ENCODE measurements at places on chromosomes 6 and 20.
A peak's percentile ranks its signal among the peaks of the same experiment; 100 is the strongest.

GRCh38 chr6:137811121-137811915 is 55.7 kb upstream of the TNFAIP3 start:
- DNase-seq = peak; percentile 78

DNA sequence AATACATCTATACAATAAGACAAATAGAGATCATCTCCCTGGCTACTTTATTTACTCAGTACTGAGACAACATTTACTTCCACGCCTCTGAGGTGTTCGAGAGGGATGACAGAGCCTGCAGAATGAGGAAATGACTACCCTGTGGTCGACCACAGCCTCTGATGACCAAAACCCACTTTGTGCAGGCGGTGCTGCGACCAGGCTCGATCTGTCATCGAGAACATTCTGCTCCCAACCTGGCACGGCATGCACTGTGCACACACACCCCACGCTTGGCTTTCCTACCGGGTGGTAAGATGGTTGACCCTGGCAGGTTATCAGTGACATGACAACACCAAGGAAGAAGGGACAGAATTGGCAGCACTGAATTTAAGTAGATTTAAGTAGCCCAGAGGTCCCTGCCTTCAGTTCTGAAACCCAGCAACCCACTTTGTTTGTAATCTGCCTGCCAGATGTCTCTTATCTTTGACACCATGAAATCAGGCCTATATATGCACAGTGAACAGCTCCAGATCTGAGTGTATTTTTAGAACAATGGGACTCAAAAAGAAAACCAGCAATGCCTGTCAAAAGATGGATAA is 42.6 kb downstream of the TTI1 start:
- DNase-seq = no peak

- DNase-seq = no peak
These were observed 223.2 kb downstream of the PRL start for GRCh38 chr6:22073516-22074198.

DNA sequence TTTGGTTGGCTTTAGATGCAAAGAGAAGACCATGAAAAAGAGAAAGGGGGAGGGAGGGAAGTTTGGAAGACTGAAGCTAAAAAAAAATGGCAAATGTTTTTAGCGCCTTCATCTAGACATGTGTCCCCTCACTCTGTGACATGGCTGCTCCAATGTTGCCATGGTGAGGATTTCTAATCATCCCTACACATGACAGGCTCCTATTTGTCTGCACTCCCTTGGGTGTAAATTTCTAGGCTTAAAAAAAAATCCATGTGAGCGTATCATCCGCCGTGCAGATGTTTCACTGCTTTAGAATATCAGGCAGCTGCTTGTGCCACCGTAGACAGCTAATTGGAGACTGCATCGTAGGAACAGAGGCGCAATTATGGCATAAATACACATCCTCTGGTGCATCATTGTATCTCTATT is 761.1 kb upstream of the MMS22L start:
- DNase-seq = no peak

- no peak for DNase-seq
These were observed 57.4 kb upstream of the CTNNBL1 start for GRCh38 chr20:37636212-37636975.

DNA sequence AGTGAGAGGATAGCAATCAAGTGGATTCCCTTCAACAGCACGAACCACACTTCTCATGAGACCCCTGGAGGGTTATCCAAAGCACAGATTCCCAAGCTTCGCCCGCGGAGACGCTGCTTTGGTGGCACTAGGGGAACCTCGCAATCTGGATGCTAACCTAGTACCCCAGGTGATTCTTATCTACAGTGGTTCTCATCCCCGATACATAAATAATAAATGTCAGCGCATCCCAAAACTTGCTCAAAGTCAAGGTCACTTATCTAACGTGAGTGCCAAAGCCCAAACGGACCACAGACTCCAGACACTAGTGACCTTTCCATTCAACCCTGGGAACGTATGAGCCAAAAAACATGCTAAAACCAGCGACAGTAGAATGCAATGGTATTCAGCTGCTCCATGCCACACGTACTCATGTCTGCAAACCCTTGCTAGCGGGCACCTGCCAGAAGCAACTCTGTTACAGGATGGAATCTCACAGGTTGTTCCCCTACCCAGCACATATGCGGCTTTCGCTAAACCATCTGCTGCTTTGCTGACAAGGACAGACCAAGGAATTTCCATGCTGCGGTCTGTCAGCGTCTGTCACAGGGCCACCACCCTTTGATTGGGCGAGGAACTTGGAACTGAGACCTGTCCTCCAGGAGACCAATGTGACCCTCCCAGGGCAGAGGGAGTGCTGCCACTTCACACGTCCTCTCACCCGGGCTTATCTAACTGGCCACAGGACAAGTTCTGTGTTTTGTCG is 16.8 kb downstream of the MYLK4 start:
- DNase-seq = no peak

GRCh38 chr20:21557241-21558020 is 43.6 kb upstream of the NKX2-2 start:
- DNase-seq = no peak

GRCh38 chr6:13526727-13527670 is 39.6 kb upstream of the GFOD1 start:
- DNase-seq = no peak

DNA sequence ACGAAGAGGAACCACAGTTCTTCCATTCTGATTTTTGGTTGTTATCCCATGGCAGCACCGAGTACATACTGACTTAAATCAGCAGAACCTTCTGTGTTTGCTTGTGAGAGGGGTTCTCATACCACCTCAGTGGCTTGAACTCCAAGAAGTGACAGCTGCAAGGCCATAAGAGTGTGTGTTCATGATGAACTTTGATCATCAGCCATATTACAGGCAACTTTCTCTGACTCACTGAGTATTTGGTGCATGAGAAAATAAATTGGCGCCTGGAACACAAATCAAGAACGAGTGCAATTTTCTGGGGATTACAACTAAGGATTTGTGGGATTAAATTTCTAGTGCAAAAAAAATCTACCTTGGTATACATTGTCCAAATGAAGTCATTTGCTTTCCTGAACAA is 68.9 kb downstream of the CYP39A1 start:
- no peak for DNase-seq

GRCh38 chr20:24459733-24460132 is 9.7 kb upstream of the SYNDIG1 start:
- no peak for DNase-seq

DNA sequence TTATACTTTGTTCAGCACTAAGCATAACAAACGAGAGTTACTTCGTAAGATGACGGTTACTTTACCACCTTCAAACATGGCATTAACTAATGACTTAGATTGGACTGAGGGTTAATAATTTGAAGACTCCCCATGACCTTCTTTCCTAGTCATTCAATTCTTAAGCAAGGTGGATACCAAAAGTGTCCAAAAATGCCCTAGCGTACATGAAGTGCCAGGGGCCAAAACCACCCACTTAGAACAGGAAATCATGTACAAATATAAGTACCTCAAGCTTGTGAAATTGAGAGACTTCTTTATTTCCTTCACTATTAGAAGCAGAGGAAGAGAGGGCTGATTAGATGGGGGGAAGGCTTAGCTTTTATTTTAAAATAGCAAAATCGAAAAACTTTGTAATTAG is 166.4 kb downstream of the ATXN1 start:
- DNase-seq = no peak

DNA sequence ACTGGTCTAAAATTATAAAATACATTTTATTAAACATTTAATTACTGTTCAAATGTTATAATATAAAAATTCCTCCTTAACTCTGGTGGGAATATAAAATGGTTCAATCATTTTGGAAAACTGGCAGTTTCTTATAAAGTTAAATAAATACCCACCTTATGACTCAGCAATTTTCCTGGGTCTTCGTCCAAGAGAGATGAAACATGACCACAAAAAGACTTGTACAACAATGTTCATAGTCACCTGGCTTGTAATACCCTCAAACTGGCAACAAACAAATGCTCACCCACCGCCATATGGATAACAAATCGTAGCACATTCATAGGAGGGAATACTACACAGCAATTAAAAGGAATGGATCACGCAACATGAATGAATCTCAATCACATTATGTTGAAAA is 66.0 kb upstream of the RIN2 start:
- DNase-seq = no peak

- DNase-seq = peak; percentile 36
These were observed 27.4 kb upstream of the KHDC1 start for GRCh38 chr6:73290435-73290834.

GRCh38 chr20:35062478-35062877 is 30.1 kb downstream of the TRPC4AP start:
- no peak for DNase-seq

- no peak for DNase-seq
These were observed 459.8 kb upstream of the RUNX2 start for GRCh38 chr6:44868335-44868668.

GRCh38 chr6:156449128-156449527 is 328.1 kb upstream of the ARID1B start:
- DNase-seq = no peak

DNA sequence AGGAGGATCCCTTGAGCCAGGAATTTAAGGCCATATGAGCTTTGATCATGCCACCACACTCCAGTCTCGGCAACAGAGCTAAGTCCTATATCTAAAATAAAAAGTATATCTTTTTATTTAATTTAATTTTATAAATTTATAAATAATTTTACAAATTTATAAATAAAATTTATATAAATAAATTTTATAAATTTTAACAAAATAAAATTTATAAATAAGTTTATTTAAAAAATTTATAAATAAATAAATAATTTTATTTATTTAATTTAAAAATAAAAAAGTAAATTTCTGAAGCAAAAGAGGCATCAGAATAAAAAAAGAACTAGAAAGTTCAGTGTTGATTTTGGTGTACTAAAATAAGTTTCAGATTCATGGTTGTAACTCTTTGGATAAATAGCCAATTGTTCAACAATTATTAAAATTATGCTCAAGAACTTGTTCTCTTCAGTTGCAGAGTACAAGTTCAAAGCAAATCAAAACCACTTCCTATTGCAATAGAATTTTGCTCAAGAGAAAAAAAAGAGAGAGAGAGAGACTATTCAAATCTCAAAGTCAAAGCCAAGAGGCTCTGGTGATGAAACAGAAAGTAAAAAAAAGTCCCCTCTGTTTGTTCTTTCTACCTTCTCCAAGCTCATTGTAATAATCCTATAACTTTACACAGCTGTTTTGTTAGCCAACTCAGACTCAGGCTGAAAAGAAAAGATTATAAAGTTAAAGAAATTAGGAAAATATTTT is 547.5 kb upstream of the ADGRB3 start:
- DNase-seq = no peak

DNA sequence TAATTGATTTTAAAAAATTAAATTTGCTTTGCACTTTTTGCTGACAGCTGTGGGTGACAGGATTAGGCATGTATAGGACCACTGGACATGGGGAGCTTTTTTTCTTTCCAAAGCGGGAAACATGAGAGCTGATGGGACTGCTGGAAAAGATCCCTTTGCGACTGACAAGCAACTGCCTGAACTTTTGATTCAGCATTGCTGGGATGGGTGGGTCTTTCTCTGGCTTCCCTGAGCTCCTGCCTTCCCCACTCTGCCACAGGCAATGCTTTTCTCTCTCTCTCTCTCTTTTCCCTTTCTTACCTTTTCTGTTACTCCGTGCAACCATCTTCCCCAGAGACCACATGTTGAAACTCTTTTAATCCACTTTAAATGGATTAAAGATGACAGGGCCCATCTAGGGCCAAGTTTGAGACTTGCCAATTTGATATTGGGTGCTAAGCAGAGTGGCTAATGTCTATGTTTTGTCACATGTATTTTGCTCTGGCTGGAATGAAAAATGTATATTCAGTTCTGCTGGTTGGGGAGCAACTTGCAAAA is 33.5 kb upstream of the TPD52L1 start:
- DNase-seq = no peak

GRCh38 chr20:25209911-25210310 is 14.4 kb downstream of the ENTPD6 start:
- DNase-seq = no peak

DNA sequence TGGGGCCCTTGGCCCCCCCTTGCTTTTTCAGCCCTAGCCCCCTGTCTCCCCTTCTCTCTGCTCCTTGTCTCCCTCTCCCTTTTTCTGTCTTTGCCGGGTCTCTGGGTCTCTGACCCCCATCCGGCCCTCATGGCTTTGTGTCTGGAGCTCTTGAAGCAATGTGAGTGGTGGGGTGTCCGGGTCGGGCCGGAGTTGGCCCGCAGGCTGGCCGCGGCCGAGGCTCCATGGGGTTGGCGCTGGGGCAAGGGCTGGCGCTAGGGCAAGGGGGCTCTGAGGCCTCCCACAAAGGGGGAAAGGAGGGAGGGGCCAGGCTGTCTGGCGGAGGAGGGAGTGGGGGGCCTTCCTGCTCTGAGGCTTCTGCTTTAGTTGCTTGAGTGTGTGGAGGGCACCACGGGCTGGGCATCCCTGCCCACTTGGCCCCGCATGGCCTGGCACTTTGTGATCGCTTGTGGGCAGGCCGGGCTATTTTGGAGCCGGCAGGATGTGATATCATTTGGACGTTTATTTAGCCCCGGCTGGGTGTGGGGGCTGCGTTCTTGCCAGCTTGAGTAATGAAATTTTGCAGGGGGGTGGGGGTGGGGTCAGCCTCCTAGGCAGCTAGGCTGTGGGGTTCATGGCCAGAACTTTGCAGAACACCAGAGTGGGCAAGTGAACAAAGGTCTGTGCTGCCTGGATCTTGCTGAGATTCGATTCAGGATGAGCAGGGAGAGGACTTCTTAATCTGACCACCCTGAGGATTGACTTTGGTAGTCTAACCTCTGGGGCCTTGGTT is 78.7 kb upstream of the MYL9 start:
- DNase-seq = peak; percentile 48

GRCh38 chr6:127857051-127857637 is 43.7 kb downstream of the THEMIS start:
- no peak for DNase-seq

DNA sequence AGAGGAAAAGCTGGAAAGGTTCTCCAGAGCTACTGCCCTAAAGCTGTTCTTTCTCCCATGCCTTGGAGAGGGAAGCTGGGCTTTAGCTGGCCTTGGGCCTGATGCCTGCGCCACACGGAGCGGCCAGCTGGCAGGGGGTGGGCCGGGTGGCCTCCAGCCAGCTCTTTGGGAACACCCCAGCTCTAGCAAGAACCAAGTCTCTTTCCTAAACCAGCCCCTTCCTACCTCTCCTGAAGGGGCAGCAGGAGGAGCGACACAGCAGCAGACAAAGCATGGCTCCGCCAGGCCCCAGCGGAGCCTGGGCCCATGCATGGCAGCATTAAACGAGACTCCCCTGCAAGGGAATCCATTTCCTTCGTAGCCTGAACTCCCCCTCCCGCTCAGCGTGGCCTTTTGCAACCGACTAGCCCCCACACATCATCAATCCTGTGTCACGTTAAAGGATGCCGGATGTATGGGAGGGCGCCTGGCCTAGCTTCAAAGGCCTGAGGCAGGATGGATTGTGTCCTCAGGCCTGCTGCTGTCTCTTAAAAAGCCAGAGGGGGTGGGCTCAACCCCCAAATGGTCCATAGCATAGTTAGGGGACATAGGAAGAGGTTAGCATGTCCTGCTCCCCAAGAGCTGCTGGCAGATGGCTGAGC is 14.0 kb downstream of the MRPS18A start:
- DNase-seq = no peak

DNA sequence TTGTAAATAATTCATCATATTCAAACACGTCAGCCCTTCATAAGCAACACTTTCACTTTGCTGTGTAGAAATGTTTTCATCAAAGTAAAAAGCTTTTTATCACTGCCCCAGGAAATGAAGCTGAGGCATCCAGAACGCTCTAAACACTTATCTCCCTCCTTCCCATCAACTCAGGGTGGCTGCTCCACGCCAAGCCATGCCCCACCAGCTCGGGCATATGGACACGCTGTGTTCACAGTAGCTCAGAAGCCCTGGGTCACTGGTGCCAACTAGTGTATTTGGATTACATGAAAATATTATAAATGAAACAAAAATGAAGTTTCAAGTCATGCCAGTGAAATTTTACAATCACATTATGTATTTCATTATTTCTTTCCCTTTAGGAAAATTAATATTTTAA is 10.3 kb downstream of the PDE10A start:
- DNase-seq = no peak

All from hepatic stellate cell (primary cell).